Brain pericyte (primary cell): ENCODE measurements at places on chromosomes 1 and 21.

DNA sequence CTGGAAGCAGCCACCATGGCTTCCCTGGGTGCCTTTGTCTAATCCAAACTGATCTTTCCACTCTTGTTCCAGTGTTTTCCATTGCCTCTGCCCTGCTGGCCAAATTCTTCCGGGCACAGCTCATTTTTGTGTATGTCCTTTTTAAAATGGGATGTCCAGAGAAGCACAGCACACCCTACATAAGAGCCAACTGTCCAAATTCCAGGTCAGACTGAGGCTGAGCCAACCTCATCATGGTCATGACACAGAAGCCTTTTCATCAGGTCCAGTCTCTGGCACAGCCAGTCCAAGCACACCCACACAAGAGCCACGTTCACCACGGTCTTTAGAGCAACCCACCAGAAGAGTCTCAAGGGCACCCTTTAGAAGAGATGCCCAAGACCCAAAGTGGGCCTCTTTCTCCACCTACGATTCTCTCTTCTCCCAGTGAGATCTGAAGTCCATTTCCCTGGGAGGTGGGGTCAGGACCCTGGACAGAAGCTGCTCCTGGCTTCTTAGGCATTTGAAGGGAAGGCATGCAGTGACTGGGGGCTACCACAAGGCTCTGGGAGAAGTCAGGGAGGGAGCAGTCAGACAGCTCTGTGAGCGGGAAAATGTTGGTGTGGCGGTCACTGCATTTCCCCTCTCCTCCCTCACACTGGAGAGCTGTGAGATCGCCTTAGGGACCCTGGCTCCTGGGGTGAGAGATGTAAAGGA, 53.2 kb downstream of the SYT2 start:
- no peak for DNase-seq

GRCh38 chr1:12339811-12340543, 110.1 kb downstream of the VPS13D start:
- no peak for DNase-seq

GRCh38 chr1:47587891-47588582, 150.2 kb downstream of the FOXD2 start:
- no peak for DNase-seq

- no peak for DNase-seq
Observed at GRCh38 chr1:210692796-210693195, 364.1 kb downstream of the HHAT start.

DNA sequence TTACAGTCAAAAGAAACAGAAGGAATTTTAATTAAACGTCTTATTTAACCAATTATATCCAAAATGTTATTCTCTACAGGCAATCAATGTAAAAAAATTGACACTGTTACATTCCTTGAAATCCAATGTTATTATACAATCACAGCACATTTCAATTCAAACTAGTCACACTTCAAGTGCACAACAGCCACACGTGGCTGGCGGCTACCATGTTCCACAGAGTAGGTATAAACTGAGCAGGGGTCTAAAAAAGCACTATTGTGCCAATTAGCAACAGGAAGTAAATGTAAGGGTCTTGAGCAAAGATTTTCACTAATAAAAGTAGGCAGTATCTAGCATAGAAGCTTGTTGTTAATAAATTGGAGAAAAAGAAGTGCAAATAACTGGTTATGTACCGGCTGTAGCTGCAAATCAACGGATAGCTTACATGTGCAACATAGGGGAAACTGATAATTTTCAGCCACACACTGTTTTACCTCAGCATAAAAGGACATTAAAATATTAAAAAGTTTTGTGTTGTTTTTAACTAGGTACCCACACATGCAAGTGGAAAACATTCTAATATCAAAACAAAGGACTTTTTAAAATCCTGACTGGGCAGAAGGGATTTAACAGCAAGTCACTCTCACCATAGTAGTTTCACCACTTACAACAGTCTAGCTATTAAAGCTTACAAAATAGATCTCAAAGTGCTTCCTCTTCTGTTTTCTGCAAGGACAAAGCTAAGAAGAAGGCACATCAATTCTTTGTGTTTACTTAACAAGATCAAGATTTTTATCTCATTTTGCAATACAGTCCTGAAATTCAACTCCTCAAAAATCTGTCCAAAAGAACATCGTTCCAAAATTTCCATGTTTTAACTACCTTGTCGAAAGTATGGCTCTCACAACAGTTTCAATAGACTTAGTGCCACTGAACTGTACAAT, 2.5 kb downstream of the CSDE1 start:
- no peak for DNase-seq

- DNase-seq, result no peak
Observed at GRCh38 chr1:205939690-205940330, 3.4 kb downstream of the SLC26A9 start.

DNA sequence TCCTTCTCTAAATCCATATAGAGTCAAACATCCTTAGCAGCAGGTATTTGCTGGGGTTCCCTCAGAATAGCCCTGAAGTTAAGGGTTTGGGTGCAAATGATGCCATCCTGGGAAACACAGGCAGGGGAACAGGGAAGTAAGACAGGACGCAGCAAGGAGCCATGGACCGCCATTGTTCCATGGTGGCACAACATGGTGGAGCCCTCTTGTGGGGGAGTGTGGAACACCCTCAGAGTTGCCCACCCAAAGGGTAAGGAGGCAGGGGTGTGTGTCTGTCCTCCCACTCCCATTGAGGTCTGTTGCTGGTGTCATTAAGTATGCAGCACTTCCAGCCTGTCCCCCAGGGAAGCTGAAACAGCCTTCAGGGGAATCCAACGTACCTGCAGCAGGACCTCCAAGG, 20.4 kb upstream of the RCAN1 start:
- DNase-seq, result no peak
